ENCODE measurements at places on chromosomes 2 and 18.

GRCh38 chr18:77130229-77131099 is 2.1 kb downstream of the MBP start:
- DNase-seq, result no peak

DNA sequence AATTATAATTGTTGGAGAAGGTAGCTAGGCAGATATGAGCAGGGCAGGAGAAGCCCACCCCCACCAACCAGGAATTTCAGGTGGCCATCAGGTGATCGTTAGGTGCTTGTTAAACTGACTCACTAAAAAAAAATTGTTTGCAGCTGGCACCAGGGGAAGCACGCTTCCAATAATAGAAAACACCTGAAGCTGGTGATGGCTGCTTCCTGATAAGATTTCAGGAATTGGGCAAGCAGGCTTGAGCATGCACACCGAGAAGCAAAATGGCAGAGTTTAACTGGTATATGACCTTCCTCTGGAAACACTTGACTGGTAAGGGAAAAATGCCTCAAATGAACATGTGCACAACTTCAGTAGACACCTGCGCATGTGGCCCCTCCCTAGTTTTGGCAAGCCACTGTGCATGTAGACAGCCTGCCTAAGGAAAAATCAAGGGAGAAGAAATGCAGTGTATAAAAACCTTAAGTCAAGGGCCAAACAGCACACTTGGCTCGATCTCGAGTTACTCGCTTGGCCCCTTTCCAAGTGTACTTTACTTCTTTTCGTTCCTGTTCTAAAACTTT is 292.8 kb downstream of the CCDC85A start:
- no peak for DNase-seq

DNA sequence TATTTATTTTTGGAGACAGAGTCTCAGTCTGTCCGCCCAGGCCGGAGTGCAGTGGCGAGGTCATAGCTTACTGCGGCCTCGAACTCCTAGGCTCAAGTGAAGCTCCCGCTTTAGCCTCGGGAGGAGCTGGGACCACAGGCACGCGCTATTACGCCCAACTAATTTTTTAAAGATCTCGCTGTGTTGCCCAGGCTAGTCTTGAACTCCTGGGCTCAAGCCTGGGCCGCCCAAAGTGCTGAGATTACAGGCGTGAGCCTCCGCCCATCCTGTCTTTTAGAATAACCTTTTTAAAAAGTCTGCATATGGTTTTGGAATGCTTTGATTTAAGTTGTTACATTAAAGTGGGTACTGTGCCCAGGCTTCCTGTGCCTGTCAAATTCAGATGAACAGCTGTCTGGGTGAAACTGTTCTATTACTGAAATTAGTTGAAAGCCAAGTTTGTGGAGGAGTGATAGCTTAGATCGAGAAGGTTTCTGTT is 944 bp downstream of the RAB3GAP1 start:
- DNase-seq, result no peak

GRCh38 chr2:212088353-212088752 is 450.2 kb downstream of the ERBB4 start:
- DNase-seq, result no peak

GRCh38 chr2:24351627-24351938 is 8.8 kb downstream of the ITSN2 start:
- DNase-seq, result no peak

- DNase-seq, result no peak
Measured at GRCh38 chr18:32372381-32373061, 98.2 kb downstream of the GAREM1 start.

- no peak for DNase-seq
Measured at GRCh38 chr18:58341916-58342315, 287.0 kb downstream of the ALPK2 start.

- DNase-seq, result no peak
Measured at GRCh38 chr2:70226781-70227180, 21.6 kb downstream of the TIA1 start.

DNA sequence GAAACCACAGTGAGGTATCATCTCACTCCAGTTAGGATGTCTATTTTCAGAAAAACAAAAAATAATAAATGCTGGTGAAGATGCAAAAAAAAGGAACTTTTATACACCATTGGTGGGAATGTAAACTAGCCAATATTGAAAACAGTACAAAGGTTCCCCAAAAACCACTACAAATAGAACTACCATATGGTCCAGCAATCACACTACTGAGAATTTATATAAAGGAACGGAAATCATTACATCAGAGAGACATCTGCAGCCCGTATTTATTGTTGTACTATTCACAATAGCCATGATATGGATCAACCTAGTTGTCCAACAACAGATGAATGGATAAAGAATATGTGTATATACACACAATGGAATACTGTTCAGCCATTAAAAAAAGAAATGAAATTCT is 52.0 kb downstream of the ORC4 start:
- DNase-seq, result no peak

DNA sequence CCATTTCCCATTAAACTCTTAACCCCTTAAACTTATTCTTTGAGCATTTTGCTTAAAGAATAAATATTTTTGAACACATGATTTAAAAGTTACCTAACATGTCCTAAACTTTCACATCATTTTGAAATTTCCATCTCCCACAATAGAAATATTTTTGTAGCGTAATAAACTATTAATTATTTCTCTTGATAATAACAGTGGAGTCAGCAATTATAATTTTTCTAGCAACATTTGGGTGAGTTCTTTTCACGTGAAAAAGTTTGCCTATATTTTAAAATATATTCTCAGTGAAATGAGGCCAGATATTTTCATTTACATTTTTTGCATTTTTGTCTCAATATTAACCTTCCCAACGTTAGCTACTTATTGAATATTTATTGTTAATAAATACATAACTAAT is 320.4 kb upstream of the CRIM1 start:
- no peak for DNase-seq

DNA sequence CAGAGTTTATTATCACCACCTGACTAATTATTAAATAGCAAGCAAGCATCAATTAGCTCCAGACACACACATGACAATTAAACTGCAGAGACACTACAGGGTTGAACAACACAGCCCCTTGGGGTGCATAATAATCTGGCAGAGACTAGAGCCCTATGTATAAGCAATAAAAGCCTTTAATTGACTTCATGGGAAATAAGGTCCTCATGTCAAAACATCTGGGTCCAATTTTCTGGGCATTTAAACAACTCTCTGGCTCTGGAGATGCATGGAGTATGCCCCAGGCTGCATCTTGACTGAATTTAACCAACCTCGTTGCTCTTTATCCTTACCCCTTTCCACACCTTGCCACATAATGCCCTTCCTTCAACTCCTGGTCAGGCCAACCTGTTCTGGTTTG is 270.7 kb upstream of the THUMPD2 start:
- no peak for DNase-seq

- no peak for DNase-seq
Measured at GRCh38 chr2:74552914-74553811, 579 bp downstream of the LOXL3 start.

DNA sequence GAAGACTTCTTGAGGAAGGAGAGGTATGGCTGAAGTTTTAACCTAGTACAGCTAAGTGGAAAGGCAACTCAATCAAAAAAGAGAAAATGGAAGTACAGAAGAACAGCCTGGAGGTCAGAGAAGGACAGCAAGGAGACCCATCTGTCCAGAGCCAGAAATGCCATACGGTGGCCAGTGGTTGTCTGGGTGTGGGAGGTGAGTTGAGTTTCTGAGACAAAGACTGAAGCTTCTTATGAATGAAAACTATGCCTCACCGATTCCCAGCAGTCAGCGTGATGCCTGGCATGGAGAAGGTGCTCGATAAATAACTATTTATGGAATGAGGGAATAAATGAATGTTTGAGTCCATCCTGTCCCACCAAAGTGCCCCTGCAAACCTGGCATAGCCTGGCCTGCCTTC is 98.8 kb downstream of the MRO start:
- no peak for DNase-seq

DNA sequence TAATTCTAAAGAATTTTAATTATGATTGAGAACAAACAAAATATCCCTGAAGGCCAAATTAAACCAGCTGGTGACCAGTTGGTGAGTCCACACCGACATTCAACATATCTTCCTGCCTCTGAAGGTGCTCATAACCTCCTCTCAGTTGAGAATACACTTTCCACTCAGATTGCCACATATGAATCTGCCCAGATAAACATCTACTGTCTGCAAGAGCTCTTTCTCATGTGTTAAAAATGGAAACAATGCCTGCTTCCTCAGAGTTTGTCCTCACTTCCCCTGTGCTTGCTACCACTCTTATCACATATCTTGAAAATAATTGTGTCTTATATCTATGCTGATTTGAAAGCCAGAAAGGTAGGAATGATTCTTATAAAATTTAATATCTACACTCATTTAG is 177.7 kb upstream of the GULP1 start:
- no peak for DNase-seq

GRCh38 chr2:56133931-56134629 is 49.7 kb upstream of the CCDC85A start:
- DNase-seq, result no peak

DNA sequence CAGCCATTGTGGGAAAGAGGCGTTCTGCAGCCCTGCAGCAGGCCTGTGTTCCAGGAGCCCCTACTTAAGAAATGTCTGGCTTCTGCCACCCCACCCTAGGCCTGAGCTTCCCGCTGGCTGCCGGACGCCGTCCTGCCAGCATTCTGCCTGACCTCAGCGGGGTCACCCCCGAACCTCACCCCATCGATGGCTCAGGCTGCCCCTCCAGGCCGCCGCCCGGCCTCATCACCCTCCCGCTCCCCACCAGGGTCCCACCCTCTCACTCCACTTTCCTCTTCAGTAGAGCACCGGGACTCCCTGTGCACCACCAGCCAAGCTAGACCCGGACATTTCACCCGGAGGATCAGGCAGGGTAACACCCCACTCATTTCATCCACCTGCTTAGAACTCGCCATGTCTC is 73.6 kb upstream of the SALL3 start:
- no peak for DNase-seq

- no peak for DNase-seq
Measured at GRCh38 chr18:12606592-12607315, 51.2 kb downstream of the SPIRE1 start.

DNA sequence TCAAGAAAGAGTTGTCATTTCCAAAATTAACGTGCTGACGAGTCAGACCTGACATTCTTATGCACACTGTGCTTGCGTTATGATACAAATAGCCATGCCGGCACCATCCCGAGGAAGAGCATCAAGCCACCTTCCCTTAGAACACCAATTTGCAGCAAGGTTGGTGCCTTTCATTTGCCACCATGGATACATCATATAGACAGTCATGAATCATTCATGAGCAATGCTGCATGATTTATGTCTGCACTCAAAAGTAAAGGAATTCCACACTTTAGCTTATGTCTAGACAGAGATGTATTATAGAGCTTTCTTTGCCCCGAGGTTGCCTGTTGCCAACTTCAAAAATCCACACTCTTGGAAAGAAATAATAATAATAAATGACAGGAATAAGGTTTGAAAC is 166.9 kb downstream of the VWC2L start:
- no peak for DNase-seq

GRCh38 chr2:8246137-8246536 is 435.7 kb upstream of the ID2 start:
- no peak for DNase-seq

- no peak for DNase-seq
Measured at GRCh38 chr2:241153616-241154015, 3.3 kb downstream of the PPP1R7 start.

DNA sequence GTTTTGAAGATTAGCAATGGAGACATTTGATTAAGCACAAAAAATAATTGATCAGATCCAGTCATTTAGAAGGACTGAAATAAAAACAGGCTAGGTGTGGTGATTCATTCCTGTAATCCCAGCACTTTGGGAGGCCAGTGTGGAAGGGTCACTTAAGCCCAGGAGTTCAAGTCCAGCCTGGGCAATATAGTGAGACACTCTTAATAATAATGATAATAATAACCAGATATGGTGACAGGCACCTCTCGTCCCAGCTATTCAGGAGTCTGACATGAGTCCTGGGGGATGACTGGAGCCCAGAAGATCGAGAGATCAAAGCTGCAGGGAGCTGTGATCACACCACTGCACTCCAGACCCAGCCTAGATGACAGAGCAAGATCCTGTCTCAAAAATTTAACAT is 3.5 kb upstream of the FN1 start:
- DNase-seq, result no peak

GRCh38 chr2:204110338-204110741 is 173.8 kb downstream of the ICOS start:
- no peak for DNase-seq

DNA sequence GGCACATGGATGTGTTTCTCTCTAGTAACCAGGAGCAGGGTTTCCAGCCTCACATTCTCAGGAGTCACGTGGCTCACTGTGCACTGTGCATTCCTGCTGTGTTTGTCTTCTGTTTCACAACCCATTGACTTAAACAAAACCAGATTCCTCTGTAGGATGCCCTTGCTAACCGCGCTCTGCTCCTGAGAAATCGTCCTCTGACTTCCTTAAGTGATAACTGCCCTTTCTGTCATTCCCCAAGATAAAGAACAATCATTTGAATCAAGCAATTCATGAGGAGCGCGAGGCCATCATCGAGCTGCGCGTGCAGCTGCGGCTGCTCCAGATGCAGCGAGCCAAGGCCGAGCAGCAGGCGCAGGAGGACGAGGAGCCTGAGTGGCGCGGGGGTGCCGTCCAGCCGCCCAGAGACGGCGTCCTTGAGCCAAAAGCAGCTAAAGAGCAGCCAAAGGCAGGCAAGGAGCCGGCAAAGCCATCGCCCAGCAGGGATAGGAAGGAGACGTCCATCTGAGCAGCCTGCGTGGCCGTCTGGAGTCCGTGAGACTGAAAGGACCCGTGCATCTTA is 60.2 kb downstream of the RALBP1 start:
- no peak for DNase-seq

DNA sequence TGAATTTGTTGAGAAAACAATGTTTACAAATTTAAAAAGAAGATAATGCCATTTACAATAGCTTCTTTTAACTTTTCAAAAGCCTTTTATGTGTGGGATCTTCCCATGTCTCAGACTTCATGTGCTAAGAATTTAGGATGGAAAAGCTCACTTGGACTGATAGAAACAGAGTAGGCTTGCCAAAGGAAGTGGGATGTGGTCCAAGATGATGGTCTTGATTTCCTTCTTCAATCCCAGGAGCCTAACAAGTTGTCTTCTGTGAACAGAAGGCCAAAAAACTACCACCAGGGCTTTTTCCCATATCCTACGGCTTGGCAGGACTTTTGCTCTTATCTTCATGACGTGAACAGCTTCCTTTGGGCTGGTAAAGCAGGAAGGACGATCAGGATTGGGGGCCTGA is 9.5 kb downstream of the CXCR4 start:
- DNase-seq, result no peak

- no peak for DNase-seq
Measured at GRCh38 chr2:121627525-121628050, 21.7 kb downstream of the CLASP1 start.

- DNase-seq, result no peak
Measured at GRCh38 chr2:109059474-109060165, 69.4 kb upstream of the SH3RF3 start.

- DNase-seq, result no peak
Measured at GRCh38 chr2:69797836-69798289, 31.6 kb upstream of the GMCL1 start.

DNA sequence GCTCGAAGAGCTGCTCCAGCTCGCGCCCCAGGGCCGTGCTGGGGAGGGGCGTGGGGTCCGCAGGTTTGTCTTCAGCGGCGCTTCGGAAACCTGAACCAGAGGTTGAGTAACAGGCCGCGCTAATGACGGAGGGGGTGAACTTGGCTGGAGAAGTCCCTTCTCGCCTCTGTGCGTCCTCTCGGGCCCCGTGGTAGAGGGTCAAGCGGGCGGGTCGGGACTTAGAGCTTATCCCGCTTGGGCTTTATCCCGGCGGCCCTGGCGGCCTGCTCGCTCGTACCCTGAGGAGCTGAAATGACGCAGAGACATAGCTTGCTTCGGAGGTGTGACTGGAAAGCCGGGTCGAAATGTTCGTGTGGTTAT is 479 bp downstream of the RNMT start:
- DNase-seq, result no peak

- DNase-seq, result no peak
Measured at GRCh38 chr18:39793609-39794008, 2161.4 kb upstream of the PIK3C3 start.

Measured in left renal pelvis (tissue), 4 donors.